DND-41 (cell line): ENCODE measurements at places on chromosomes 16 and 17.
A peak's percentile ranks its signal among the peaks of the same experiment; 100 is the strongest.

GRCh38 chr16:87626905-87627304, 24.6 kb downstream of the JPH3 start:
- DNase-seq = no peak
- no peaks in the 10 kb centered on the region for H3K4me1 ChIP-seq
- no peaks in the 10 kb centered on the region for H3K27me3 ChIP-seq
- H3K36me3 ChIP-seq = no peaks in the 10 kb centered on the region
- no peak overlapping the region for H3K27ac ChIP-seq

DNA sequence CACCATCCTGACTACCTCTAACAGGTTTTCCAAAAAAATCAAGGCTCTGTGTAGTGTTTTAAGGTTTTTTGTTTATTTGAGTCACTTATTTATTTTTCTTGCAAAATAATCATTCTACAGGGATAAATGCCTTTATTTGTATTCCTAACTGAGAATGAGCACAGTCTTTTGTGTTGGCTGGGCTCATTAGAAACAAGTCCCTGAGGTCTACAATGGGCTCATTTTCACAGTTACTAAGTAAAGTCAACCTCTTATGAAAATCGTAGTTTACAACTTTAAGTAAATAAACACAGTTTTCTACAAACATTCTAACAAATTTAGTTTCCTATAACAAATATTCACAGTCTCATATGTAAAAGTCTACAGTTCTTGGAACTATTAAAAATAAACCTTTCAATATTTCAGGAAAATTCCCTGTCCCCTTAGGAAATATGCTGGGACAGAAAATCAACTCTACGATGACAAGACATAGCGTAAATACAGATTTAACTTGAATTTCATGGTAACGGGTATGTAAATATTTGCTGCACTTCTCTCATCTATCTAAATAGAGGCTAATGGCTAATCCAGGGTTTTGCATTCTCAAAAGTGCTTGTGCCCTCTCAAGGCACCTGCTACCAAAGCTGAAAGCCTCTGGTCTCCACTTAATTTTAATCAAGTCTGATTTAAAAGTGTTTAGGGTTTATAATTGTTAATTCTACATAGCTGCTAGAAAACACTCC, 31.5 kb upstream of the CDH5 start:
- H3K27ac ChIP-seq = no peak overlapping the region
- H3K4me1 ChIP-seq = no peaks in the 10 kb centered on the region
- no peak for DNase-seq

- peaks cover 21% of the 10 kb centered on the region for H3K36me3 ChIP-seq
- no peak for DNase-seq
- no peak overlapping the region for H3K4me3 ChIP-seq
- peaks cover 100% of the 10 kb centered on the region for H3K4me1 ChIP-seq
- H3K27ac ChIP-seq = peak overlapping the region; percentile 91
These were observed 50.9 kb downstream of the LDHD start for GRCh38 chr16:75065521-75066149.

GRCh38 chr16:54493061-54493460, 206.5 kb upstream of the IRX3 start:
- H3K4me3 ChIP-seq = no peak overlapping the region
- no peak overlapping the region for H3K27ac ChIP-seq
- DNase-seq = no peak

- H3K4me1 ChIP-seq = no peaks in the 10 kb centered on the region
- no peak overlapping the region for H3K27ac ChIP-seq
- no peaks in the 10 kb centered on the region for H3K36me3 ChIP-seq
- H3K27me3 ChIP-seq = peaks cover 5% of the 10 kb centered on the region
- peak; percentile 56 for DNase-seq
These were observed 1.9 kb downstream of the GPR142 start for GRCh38 chr17:74369221-74369620.

- peaks cover 30% of the 10 kb centered on the region for H3K36me3 ChIP-seq
- peaks cover 36% of the 10 kb centered on the region for H3K4me1 ChIP-seq
- peak; percentile 28 for DNase-seq
- peak overlapping the region; percentile 87 for H3K27ac ChIP-seq
- no peaks in the 10 kb centered on the region for H3K27me3 ChIP-seq
These were observed 924 bp downstream of the SMARCD2 start for GRCh38 chr17:63841350-63842172.

- H3K4me3 ChIP-seq = peak overlapping the region; percentile 28; the same call in 1 of the 2 replicates
- H3K27ac ChIP-seq = 0 out of 2 replicates have a peak overlapping the region, but pooled peaks have one; percentile 16
- no peak for DNase-seq
- H3K36me3 ChIP-seq = peaks cover 92% of the 10 kb centered on the region
- H3K27me3 ChIP-seq = no peaks in the 10 kb centered on the region
- H3K4me1 ChIP-seq = peaks cover 51% of the 10 kb centered on the region
These were observed 5.6 kb downstream of the SF3B3 start for GRCh38 chr16:70529051-70529777.

- H3K27ac ChIP-seq = peak overlapping the region; percentile 71; the same call in 1 of the 2 replicates
- H3K36me3 ChIP-seq = peaks cover 12% of the 10 kb centered on the region; the same call in 1 of the 2 replicates
- no peaks in the 10 kb centered on the region for H3K27me3 ChIP-seq
- peak overlapping the region; percentile 96 for H3K4me3 ChIP-seq
These were observed 797 bp upstream of the RAB11FIP3 start for GRCh38 chr16:424623-425081.

DNA sequence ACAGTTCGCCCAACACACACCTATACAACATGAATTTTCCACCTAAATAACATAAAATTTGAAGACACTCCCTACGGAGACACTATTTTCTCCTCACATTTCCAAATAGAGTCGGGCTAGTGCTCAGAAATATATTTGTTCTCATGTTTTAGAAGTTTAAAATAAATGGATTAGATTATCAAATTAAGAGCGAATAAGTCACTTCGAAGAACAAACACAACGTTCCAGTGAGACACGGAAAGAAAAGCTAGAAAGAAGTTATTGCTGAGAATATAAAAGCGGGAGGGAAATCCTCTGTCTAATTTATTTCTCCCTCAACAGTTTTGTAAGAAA, 2.0 kb upstream of the HS3ST3B1 start:
- H3K4me3 ChIP-seq = no peak overlapping the region
- peaks cover 17% of the 10 kb centered on the region for H3K27me3 ChIP-seq
- peaks cover 25% of the 10 kb centered on the region for H3K4me1 ChIP-seq
- H3K36me3 ChIP-seq = no peaks in the 10 kb centered on the region; the same call in 1 of the 2 replicates

DNA sequence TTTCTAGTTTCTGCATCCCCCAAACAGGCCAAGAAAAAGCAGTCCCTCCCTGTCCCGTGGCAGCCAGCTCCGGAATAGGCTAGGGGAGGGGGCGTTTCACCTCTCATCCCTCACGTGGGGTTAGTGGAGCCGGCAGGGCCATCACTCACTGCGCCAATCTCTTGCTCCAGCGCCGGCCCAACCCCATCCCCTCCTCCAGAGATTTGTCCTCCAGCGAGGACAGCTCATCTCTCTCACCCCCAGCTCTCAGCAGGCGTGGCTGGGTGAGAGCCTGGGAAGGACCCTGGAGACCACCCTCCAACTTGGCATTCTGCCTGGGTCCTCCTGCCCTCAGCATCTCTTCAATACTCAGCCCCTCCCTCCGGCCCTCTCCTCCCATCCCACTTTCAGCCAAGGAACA, 74.1 kb downstream of the TMEM132E start:
- H3K36me3 ChIP-seq = no peaks in the 10 kb centered on the region
- no peak for DNase-seq
- H3K27ac ChIP-seq = no peak overlapping the region
- H3K4me3 ChIP-seq = no peak overlapping the region
- no peaks in the 10 kb centered on the region for H3K4me1 ChIP-seq

DNA sequence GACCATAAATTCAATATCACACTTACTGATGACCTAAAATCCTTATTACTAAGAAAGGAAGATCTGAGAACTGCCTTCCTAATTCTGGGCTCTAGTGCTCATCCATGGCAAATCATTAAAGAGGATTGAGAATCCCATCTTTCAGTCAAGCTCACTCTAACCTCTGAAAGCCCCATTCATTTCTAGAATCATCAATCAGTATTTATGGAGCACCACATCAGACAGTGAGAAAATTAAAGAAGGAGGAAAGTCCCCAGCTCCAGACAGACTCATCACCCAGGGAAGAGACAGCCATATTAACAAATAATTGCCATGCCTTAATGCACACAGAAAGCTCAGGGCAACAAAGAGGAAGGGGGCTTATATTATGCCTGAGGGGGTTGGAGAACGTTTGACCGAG, 256.1 kb upstream of the SOX9 start:
- no peaks in the 10 kb centered on the region for H3K27me3 ChIP-seq
- H3K4me1 ChIP-seq = no peaks in the 10 kb centered on the region
- no peak for DNase-seq
- H3K4me3 ChIP-seq = no peak overlapping the region
- no peaks in the 10 kb centered on the region for H3K36me3 ChIP-seq

GRCh38 chr17:44408786-44409185, 19.3 kb upstream of the ITGA2B start:
- H3K27me3 ChIP-seq = no peaks in the 10 kb centered on the region
- DNase-seq = no peak
- no peak overlapping the region for H3K27ac ChIP-seq

DNA sequence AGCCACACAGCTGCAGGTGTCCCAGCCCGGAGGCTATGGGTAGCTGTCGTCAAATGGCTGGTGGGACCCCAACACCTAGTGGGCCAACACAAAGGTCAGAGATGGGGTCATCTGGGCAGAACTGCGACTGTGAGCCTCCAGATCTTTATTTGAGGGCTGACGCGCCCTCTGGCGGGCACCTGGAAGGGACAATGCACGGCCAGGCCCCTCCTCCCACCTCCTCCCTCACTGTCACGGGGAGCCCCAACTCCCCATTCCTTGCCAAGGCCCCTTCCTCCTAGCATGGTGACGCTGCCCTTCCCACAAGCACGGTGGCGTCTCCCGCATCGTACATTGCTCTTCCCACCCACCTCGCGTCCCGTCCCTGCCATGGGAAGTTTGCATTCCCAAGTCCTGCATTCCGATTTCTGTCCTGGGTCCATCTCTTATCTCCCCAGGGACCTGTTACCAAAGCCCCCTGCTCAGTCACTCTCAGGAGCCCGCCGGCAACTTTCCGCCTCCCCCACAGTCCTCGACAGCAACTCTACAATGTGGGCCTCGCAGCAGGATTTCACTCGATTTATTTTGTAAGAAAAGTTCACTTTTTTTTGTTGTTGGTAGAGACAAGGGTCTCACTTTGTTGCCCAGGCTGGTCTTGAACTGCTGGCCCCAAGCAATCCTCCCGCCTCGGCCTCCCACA, 1.0 kb downstream of the TLE7 start:
- H3K27ac ChIP-seq = no peak overlapping the region
- H3K4me3 ChIP-seq = no peak overlapping the region
- DNase-seq = no peak
- H3K4me1 ChIP-seq = no peaks in the 10 kb centered on the region
- no peaks in the 10 kb centered on the region for H3K36me3 ChIP-seq
- H3K27me3 ChIP-seq = no peaks in the 10 kb centered on the region

GRCh38 chr16:5064915-5065314, 841 bp downstream of the C16orf89 start:
- no peak overlapping the region for H3K27ac ChIP-seq
- peaks cover 8% of the 10 kb centered on the region for H3K27me3 ChIP-seq
- no peak overlapping the region for H3K4me3 ChIP-seq
- no peaks in the 10 kb centered on the region for H3K36me3 ChIP-seq
- DNase-seq = no peak
- no peaks in the 10 kb centered on the region for H3K4me1 ChIP-seq

DNA sequence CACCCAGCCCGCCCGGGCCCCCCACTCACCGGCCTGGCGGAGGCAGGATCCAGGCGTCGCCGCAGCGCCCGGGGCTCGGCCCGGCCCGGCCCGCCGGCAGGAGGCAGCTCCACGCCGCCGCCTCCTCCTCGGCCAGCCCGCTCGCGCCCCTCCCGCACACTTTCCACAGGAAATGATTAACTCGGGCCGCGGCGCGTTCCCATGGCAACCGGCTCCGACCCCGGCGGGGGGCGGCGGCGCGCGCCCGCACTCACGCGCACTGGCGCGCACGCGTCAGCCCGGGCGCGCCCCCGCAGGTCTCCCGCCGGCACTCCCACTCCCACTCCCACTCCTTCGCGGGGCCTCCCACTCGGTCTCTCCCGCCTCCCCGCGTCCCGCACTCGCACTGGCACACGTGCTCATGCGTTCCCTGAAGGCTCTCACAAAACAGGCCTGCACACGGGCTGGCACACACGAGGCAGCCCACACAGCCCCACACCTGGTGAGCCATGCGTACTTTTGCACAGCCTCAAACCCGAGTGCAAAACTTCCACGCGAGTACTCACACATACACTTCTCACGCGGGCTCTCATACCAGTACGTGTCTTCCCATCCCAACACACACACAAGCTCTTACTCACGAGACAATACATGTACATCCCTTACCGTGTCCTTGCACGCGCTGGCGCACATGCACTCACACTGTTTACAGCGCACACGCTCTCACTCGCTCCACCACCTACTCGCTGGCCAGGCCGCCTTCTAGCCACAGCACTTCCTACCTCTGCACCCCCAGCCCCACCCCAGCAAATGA, at the start of gene KIFC3:
Gene KIFC3 (minus strand): TSS at position 151 of the 793 bp plus-strand sequence. CDS start 4,248 bp downstream, outside the sequence.
- no peaks in the 10 kb centered on the region for H3K27me3 ChIP-seq
- no peak within 1 kb of the TSS for H3K4me3 ChIP-seq
- no peak within 1 kb of the TSS for H3K27ac ChIP-seq
- DNase-seq = peak; percentile 32
- H3K36me3 ChIP-seq = no peaks in the 10 kb centered on the region
- peaks cover 21% of the 10 kb centered on the region for H3K4me1 ChIP-seq

- no peak for DNase-seq
- H3K27me3 ChIP-seq = no peaks in the 10 kb centered on the region
- peaks cover 9% of the 10 kb centered on the region for H3K36me3 ChIP-seq
- no peak overlapping the region for H3K4me3 ChIP-seq
These were observed 62.5 kb downstream of the WIPI1 start for GRCh38 chr17:68394608-68395331.
